ENCODE measurements at places on chromosomes 11 and 22.

- peak; percentile 22 for DNase-seq
Measured at GRCh38 chr22:28142361-28142961, 223.4 kb upstream of the PITPNB start.

DNA sequence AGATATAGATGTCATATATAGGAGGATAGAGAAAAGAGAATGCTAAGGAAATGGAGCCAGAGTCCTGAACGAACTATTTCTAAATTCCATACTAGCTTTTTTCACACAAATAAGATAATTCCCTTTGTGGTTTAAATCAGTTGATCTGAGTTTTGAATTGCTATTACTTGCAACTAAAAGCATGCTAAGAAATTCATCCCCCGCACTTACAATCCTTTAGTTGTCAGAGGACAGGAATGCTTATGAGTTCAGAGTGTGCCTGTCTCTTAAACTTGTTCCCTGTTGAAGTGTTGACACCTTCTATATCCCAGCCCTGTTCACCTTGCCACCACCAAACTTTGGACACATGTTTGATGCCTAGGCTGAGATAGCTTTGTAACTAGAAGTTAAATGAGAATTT, 406.2 kb downstream of the METTL15 start:
- no peak for DNase-seq

DNA sequence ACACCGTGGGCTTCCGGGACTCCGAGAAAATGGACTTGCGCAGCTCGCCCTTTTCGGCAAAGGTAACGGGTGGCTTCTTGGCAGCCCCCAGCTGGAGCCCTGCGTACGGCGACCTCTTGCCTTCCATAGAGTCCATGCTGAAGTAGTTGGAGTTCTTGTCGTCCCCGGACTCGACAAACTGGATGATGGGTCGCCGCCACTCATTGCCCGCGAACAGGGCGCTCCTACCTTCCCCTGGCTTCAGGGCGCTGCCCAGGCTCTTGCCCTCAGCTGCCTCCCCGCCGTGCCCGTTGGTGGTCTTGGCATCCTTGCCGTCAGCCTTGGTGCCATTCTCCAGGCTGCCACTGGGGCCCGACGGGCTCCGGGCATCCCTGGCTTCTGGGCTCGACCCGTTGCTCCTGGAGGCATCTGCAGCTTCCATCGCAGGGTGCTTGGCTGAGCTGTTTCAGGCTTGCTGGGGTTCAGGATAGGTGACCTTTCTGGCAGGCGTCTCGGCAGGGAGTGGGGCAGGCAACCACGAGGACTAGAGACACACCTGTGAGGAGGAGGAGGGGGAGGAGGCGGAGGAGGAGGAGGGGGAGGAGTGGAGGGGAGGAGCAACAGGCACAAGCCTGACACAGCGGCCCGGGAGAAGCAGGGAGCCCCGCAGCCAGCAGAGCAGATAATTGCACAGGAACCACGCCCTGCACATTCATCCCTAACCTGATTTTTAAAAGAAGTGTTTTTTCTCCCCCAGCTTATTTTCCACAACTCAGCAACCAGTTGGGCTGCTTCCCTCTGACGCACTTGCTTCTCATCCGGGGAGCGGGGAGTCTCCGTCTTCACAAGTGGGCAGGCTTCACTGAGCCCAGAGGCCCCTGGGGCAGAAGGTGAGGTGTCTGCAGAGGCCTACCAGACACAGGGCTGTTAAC, at the start of gene TRIM29:
Gene TRIM29, minus strand, starts transcription at position 503 of the 911 bp plus-strand sequence. Its CDS starts 82 bp downstream, at position 421.
- DNase-seq, result no peak

- peak; percentile 57 for DNase-seq
Measured at GRCh38 chr22:44025171-44026065, 1.3 kb downstream of the PARVB start.

DNA sequence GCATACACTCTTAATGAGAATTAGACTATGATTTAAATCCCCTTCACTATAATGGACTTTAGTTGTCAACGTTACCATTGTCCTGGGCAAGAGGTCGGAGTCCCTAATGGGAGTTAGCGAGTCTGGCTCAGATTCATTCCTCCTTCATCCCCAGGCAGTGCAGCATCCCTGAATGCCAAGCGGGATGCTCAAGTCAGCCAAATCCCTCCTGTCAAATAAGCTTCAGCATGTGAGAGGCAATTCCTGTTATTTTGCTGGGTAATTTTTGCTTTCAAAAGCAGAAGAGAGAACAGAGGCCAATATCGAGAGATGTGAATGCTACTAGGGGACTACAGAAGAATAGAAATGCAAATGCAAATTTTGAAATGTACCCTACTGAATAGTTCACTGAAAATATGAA, 186.2 kb downstream of the OPCML start:
- no peak for DNase-seq

- DNase-seq, result no peak
Measured at GRCh38 chr11:34870548-34871196, 45.5 kb downstream of the APIP start.

GRCh38 chr11:126345759-126346585, 9.5 kb upstream of the ST3GAL4 start:
- no peak for DNase-seq

DNA sequence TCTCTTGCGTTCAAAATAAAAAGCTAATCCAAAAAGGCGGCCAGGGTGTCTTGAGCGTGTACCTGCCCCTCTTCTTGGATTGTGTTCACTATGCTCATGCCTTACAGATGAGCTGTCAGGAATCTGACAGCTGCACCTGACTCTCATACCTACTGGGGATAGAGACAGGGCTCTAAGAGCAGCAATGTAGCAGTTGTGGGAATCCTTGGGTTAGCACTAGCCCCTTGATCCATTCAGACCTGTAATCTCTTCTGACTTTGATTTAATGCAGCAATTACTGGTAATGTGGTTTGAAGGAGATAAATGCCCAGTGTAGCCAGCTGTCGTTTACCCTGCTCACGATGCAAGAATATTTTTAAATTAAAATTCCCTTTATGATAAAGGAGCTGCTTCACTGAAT, 145.8 kb downstream of the APOL5 start:
- DNase-seq, result no peak

DNA sequence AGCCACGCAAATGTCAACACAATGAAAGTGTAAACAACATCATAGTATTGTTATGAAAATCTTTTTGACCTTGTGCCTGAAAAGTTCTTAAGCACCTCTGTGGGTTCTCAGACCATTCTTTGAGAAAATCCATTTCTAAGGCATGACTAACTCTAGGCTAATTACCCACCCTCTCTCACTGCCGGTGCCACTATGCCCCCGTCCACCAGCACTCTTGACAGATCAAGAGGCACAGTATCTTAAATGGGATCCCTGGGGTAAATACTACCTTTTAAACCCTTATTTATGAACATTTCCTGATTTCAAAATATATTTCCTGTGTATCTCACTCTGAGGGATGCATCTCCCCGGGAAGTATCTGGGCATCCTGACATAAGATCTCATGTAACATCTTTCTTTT, 607.5 kb downstream of the METTL15 start:
- DNase-seq, result no peak

- no peak for DNase-seq
Measured at GRCh38 chr22:30860176-30861105, 108.1 kb downstream of the MORC2 start.

GRCh38 chr11:32908619-32909018, 16.0 kb downstream of the QSER1 start:
- DNase-seq, result no peak

GRCh38 chr11:68870470-68870869, 28.8 kb upstream of the CPT1A start:
- peak; percentile 43 for DNase-seq

DNA sequence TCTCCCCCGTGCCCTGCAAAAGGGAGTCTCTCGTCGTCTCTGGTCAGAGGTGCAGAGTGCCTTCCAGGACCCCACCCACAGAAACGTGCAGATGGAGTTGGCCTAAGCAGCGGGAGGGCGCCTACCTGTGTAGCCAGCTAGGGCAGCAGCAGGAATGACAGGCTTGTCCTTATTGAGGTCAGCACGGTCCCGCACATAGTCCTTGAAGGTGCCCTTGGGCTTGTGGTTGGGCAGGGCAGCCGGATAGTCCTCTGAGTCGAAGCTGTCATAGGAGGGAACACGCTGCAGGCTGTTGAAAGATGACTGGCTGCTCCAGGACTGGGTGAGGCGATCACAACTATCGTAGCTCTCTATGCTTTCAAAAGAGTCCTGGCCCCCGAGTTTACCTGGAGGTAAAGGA, 107.3 kb downstream of the ETS1 start:
- no peak for DNase-seq

DNA sequence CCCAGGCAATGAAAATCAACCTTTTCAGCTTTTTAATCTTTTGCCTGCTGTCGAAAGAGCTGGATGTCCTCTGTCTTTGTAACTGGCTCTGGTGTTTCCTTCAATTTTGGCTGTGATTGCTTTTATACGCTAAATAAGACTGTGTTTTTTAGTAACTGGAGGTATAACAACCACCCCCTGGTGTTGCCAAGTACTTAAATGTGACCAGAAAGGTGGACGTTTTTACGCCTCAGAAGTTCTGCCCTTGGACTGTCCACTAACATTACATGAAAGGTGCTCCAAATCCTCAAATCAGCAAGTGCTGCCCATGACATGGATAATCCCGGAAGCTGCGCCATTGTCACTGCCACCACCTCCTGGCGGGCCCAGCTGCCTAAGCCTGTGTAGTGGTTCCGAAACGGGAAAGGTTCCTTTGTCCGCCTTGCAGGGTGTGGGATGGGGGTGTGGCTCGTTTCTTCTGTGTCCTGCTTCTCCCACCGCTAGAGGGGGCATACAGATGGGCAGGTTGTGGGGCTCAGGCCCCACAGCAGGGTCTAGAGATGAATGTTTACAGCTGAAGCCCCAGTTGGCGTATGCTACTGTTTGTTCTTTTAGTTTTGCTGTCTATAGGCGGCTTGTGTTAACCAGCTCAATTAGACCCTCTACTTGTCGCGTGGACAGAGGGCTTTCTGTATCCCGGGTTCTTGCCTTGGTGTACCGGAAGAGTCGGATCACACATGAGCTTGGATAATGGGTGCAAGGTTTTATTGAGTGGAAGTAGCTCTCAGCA, 82.2 kb upstream of the SEPTIN5 start:
- peak; percentile 72 for DNase-seq

- DNase-seq, result no peak
Measured at GRCh38 chr22:20748731-20749428, 25.0 kb upstream of the SERPIND1 start.

GRCh38 chr11:100528872-100529416, 158.1 kb upstream of the ARHGAP42 start:
- no peak for DNase-seq

GRCh38 chr22:20751185-20751851, 22.6 kb upstream of the SERPIND1 start:
- DNase-seq, result peak; percentile 73

GRCh38 chr22:43236411-43237166, 49.7 kb upstream of the TTLL12 start:
- DNase-seq, result no peak

- no peak for DNase-seq
Measured at GRCh38 chr11:12174128-12174476, 63.7 kb downstream of the MICAL2 start.

DNA sequence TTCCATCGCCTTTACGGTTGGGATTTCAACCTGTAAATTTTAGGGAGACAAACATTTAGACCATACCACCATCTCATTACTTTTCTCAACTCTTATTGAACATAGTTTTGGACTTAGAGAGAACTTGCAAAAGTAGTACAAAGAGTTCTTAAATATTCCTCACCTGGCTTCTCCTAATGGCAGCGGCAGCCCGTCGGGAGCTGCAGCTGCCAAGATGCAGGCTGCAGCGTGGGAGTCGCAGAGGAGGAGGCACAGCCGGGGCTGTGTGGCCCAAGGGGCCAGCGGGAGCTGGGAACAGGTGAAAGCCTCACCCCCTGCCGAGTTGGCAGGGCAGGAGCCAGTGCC, 23.1 kb upstream of the RNASEH2C start:
- no peak for DNase-seq

GRCh38 chr11:83970061-83970671, 684.0 kb upstream of the CCDC90B start:
- no peak for DNase-seq

DNA sequence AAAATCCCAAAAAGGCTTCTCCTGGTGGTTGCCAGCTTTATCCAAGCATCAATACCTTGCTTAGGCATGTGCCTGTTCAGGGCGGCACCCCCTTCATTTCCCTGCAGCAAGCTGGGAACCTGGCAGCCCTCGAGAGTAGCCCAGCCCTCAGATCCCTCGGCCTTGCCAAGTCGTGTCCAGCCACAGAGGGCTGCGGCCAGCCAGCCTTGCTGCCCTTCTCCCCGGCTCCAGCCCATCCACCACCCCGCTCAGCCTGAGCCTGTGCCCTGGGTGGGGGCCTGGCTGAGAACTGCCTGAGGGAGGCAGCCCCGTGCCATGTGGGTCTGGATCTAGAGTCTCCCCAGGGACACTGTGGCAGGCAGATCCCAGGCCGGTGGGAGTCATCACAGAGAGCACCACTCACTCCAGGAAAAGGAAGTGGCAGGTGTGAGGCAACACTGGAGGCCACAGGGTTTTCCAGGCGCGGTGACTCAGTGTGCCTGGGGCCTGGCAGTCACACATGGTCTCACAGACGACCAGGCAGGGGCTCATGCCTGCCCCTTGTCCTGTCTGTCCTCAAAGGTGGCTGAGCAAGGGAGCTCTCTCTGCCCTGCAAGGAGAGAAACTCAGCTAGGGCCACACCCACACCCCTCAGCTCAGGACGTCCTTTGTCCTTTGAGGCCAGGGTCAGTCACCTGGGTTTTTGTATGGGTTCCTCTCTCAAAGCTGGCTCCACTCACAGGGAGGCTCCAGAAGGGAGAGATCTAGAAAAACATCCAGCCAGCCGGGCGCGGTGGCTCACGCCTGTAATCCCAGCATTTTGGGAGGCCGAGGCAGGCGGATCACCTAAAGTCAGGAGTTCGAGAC, 12.2 kb upstream of the CDC42BPG start:
- no peak for DNase-seq

GRCh38 chr11:55349032-55349431, 6.0 kb downstream of the OR4A16 start:
- DNase-seq, result no peak

GRCh38 chr11:93903989-93904388, 53.6 kb upstream of the VSTM5 start:
- DNase-seq, result no peak

GRCh38 chr11:2655016-2655719, 44.6 kb downstream of the KCNQ1OT1 start:
- DNase-seq, result no peak

- DNase-seq, result no peak
Measured at GRCh38 chr11:11580841-11581411, 40.9 kb downstream of the GALNT18 start.

DNA sequence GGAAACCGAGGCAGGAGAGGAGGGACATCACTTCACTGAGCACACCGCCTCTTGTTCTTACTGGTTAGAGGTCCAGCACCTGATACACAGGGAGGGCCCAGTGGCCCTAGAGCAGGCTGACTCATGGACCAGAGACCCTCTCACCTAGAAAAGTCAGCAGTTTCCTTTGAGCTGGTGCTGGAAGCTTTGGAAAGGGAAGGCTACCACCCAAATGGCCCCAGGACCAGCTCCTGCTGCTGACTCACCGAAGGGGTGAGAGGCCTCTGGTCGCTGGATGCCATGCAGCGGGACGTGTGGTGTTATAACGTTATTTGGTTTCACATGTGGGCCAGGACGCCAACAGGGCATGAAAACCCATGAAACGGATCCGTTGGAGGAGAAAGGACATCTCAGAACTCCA, 3.8 kb downstream of the NADSYN1 start:
- no peak for DNase-seq

DNA sequence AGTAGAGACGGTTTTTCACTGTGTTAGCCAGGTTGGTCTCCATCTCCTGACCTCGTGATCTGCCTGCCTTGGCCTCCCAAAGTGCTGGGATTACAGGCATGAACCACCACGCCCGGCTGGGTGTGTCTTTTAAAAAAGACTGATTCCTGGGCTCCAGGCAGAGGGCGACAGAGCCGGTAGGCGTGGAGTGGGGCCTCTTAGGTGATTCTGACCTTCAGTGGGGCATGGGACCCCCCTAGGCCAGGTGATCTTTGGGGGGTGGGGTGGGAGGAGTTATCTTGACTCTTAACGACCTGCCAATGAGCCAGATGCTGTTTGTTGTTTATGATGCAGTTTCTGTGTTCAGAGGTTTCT, 12.9 kb upstream of the SORL1-AS1 start:
- no peak for DNase-seq

Data from SK-MEL-5 (cell line).